CD4-positive, CD25-positive, alpha-beta regulatory T cell (primary cell): ENCODE measurements at places on chromosomes 16 and 17. TPM values are rescaled to one million over a fixed set of nuclear protein-coding genes. Genes with fewer than 3 reads are reported as not detected.

DNAI2 gene
- total RNA-seq, result 1.5 TPM

DNA sequence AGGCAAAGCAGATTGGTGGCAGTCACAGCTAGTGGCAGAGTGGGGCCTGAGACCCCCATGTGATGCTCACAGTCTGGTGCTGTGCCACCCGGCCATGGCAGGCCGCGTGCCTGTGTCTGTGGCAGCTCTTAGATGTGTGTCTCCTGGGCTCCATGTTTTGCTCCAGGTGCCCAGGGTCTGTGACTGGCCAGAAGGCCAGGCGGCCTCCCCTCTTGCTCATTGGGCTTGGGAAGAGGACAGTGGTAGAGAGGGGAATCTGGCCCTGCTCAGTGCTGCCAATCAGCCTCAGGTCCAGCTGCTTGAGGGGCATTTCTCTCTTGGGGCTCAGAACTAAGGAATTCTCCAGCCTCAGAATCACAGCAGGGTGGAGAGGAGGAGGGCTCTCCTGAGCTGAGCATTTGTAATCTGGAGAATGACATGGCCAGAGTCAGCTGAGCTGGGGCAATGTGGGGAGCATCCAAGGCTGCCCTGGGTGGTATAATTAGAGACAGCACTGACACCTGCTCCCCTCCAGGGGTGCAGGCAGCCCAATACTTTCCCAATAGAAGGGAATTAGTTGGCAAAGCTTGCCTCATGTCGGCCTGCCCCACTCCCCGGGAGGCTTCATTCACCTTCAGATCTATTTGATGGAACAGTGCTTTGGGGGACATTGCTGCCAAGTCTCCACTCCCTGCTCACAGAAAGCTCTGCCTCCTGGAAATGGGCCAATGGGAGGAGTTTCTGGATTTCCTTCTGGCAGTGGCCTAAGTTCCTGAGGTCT is 2.7 kb upstream of the LASP1NB start:
- no peak for DNase-seq

DNA sequence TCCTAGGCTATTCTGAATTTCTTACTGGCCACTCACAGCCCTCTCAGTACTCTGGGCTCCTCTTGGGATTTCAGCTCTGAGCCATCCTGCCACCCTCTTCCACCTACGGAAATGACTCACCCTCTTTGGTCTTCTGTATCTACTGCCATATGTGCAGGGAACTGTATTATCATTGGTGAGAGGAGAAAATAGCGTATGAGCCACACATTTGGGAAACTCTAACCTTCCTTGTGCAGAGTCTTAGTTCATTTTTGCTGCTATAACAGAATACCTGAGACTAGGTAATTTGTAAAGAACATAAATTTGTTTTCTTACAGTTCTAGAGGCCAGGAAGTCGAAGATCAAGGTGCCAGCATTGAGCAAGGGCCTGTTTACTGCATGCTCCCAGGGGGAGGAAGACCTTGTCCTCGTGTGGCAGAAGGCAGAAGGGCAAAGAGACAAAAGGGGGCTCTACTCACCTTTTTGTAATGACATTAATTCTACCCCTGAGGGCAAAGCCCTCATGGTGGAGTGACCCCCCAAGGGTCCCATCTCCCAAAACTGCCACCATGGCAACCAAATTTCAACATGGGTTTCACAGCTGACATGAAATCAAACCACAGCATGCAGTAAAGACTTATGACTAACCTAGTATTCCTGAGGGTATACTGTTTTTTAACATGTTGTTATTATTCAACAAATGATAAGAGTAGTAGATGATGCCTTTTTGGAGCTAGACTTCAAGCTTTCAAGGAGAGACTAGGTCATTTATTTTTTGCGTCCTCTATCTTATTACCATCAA is 191.8 kb downstream of the PRKCA start:
- no peak for DNase-seq

GRCh38 chr16:67187175-67187890 is 2.6 kb downstream of the EXOC3L1 start:
- DNase-seq, result no peak

C1QTNF8 gene
- total RNA-seq, result not detected

STX1B gene
- 0.74 TPM for total RNA-seq

HYDIN gene
- not detected for total RNA-seq

DNA sequence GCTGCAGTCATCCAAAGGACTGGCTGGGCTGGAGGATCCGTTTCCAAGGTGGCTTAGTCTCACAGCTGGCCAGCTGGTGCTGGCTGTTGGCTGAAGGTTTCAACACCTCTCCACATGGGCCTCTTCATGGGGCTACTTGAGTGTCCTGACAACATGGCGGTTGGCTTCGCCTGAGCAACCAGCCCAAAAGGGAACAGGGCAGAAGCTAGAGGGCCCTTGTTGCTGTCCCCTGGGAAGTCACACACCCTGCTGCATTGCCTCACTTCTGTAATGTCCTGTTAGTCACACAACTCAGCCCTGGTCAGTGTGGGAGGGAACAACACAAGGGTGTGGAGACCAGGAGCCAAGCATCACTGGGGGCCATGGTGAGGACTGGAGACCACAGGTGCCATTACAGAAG is 36.6 kb downstream of the C16orf78 start:
- DNase-seq, result no peak

CBFA2T3 gene
- 1.3 TPM for total RNA-seq
